ENCODE measurements at places on chromosomes 2 and 18.

- DNase-seq = no peak
- H3K4me3 ChIP-seq = peak overlapping the region; percentile 96
- peaks cover 30% of the 10 kb centered on the region for H3K4me1 ChIP-seq
- H3K27me3 ChIP-seq = no peaks in the 10 kb centered on the region
- peak overlapping the region; percentile 97 for H3K27ac ChIP-seq
- no peaks in the 10 kb centered on the region for H3K36me3 ChIP-seq
These were observed 945 bp upstream of the ASXL2 start for GRCh38 chr2:25879133-25879730.

DNA sequence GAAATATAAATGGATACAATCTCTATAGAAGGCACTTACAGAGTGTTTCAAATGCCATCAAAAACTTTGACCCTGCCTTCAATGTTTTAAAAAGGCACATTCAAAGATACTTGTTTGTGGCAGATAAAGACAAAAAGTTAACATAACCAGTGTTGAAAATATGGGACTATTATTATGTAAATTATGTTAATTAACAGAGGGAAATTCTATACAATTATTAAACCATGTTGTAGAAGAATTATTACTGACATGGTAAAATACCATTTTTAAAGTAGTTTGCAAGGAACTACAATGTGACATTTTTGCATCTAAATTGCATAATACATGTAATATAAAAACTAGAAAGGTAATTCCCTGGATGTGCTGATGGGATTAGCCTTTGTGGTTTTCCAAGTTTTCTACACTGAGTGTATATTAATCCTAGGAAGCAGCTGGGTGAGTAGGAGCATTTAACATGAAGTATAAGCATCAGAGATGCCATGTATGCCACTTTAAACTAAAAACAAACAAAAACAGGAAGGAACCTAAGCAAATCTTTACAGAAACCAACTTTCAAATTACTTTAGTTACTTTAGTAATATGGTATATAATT lies 21.7 kb downstream of the MIB1 start:
- DNase-seq = no peak
- H3K27me3 ChIP-seq = no peaks in the 10 kb centered on the region
- no peak overlapping the region for H3K4me3 ChIP-seq
- H3K27ac ChIP-seq = no peak overlapping the region

DNA sequence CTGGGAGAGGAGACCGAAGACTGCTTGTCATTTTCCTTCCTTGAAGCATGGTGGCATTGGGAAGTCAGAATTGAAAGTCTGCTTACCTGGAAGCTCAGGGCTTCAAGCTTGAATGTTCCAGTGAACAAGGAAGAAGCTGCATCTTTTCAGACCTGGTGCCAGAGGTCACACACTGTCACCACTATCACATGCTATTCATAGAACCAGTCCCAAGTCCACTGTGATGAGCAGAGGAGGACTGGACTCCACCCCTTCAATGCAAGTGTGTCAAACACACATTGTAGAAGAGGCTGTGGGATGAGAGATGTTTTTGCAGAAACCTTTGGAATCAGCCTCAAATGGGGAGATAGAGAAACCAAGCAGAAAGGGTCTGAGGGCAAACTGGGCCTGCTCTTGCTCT lies 81.4 kb downstream of the LYPD1 start:
- no peak for DNase-seq
- no peak overlapping the region for H3K27ac ChIP-seq
- no peaks in the 10 kb centered on the region for H3K27me3 ChIP-seq
- no peak overlapping the region for H3K4me3 ChIP-seq
- H3K4me1 ChIP-seq = no peaks in the 10 kb centered on the region
- no peaks in the 10 kb centered on the region for H3K36me3 ChIP-seq

DNA sequence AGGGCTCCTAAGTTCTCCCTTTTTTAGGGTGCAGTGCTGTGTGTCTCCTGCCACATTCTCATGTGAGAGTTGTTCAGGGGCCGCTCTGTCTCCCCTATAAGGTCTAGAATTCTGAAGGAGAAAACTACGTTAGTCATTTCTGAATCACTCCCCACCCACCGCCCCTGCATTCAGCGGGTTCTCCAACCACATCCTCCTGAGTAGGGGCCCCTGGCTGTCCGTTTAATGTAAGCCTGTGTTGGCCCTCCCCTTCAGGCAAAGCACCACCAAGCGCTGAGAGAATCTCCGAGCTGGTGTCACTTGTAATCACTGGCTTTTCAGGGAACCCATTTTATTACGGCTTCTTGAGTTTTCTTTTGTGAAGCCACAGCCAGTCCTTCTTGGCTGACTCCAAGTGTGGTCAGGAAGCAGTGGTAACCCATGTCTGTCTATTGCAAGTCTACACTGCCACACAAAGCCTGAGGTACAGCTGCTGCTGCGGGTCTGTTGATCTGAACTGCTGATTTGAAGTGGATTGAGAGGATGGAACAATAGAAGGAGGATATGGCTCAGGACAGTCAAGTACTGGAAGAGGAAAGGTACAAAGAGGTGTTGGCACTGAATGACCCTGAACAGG lies 16.9 kb downstream of the LCT start:
- no peaks in the 10 kb centered on the region for H3K27me3 ChIP-seq
- no peak for DNase-seq
- no peak overlapping the region for H3K27ac ChIP-seq

DNA sequence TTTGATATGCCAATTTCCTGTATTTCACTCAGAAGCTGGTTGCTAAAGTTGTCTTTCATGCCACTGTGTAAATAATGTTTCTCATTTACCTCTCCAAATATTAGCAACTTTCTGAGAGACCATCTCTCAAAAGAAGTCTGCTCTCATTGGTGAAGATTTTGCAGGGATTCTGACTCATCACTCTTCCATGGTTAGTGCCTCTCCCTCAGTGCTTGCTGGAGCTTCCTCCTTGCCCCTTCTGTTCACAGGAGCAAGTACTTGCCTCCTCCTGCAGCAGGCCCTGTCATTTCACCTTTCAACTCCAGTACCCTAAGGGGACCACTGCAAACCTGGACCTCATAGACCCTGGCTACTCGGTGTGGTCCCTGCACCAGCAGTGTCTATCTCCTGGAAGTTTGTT lies 168.8 kb downstream of the ZNF385B start:
- no peaks in the 10 kb centered on the region for H3K36me3 ChIP-seq
- no peaks in the 10 kb centered on the region for H3K4me1 ChIP-seq
- DNase-seq = no peak
- H3K27me3 ChIP-seq = no peaks in the 10 kb centered on the region
- no peak overlapping the region for H3K27ac ChIP-seq
- no peak overlapping the region for H3K4me3 ChIP-seq

DNA sequence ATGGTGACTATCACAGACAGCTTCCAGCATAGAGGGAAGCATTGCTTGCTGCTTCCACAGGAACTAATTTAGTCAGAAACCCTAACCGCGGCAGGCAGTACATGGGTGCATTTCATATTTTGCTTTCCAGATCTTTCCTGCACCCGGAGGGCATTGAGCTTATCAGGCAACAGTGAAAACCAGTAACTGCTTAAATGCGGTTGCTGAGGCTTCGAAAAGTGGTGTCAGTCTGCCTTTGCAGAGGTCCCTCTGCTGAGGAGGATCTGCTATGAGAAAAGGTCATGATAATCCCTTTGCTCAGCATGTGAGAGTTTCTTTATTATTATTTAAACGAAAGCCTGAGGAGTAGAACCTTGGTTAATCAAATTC lies 44.6 kb upstream of the ROCK2 start:
- no peak for DNase-seq
- H3K4me1 ChIP-seq = no peaks in the 10 kb centered on the region
- no peaks in the 10 kb centered on the region for H3K36me3 ChIP-seq

DNA sequence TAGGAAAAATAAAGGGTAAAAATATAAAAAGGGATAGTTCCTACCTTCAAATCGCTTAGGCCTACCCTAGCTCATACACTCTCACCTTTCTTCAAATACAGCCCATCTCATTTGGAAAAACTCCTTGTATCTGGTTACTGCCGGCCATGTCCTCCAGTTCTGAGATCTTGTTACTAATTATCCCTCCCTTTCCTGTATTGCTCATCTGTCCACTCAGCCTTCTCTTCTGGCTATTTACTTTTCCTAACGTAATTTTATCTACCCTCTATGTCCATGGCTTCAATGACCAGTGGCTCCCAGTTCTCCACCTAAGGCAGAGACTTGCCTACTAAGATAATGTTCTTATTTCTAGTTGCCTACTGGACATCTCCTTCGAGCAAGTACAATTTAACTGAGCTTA lies 342.9 kb upstream of the ACVR2A start:
- H3K4me1 ChIP-seq = no peaks in the 10 kb centered on the region
- no peak overlapping the region for H3K27ac ChIP-seq
- H3K27me3 ChIP-seq = no peaks in the 10 kb centered on the region

- no peak for DNase-seq
- H3K36me3 ChIP-seq = no peaks in the 10 kb centered on the region
These were observed 332.2 kb downstream of the DYSF start for GRCh38 chr2:71785516-71785981.

- DNase-seq = no peak
- H3K27me3 ChIP-seq = no peaks in the 10 kb centered on the region
These were observed 790.1 kb downstream of the CNTNAP5 start for GRCh38 chr2:124814968-124815745.

- no peaks in the 10 kb centered on the region for H3K27me3 ChIP-seq
- H3K36me3 ChIP-seq = no peaks in the 10 kb centered on the region
- DNase-seq = no peak
These were observed 16.6 kb upstream of the PIK3C3 start for GRCh38 chr18:41938445-41938844.

DNA sequence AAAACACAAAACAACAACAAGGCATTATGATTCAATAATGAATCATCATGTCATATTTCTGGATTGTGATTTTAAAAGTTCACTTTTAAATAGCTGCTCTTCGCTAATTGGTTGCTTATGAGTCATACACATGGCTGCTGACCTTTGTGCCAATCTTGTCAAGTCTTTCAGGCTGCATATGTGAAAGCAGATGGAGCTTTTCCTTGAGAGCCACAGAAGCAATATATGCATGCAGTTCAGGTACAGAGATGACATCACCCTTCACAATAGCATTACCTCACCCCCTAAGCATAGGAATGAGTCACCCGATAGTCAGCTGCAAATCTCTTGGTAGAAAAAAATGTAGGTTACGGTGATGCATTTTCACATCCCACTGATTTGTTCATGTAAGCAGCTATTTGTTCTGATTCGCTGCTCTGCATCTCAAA lies 27.2 kb downstream of the EIF2AK3 start:
- no peaks in the 10 kb centered on the region for H3K36me3 ChIP-seq
- DNase-seq = peak; percentile 11
- H3K27me3 ChIP-seq = no peaks in the 10 kb centered on the region
- peak overlapping the region; percentile 64 for H3K27ac ChIP-seq

- H3K4me3 ChIP-seq = no peak overlapping the region
- no peak overlapping the region for H3K27ac ChIP-seq
- no peaks in the 10 kb centered on the region for H3K27me3 ChIP-seq
- H3K36me3 ChIP-seq = peaks cover 38% of the 10 kb centered on the region
- DNase-seq = no peak
- H3K4me1 ChIP-seq = no peaks in the 10 kb centered on the region
These were observed 6.7 kb downstream of the SMARCAL1 start for GRCh38 chr2:216418981-216419380.

GRCh38 chr18:67875944-67876343 lies 359.4 kb upstream of the DSEL start:
- no peaks in the 10 kb centered on the region for H3K36me3 ChIP-seq
- no peaks in the 10 kb centered on the region for H3K27me3 ChIP-seq
- no peak overlapping the region for H3K27ac ChIP-seq
- H3K4me1 ChIP-seq = no peaks in the 10 kb centered on the region
- no peak overlapping the region for H3K4me3 ChIP-seq

GRCh38 chr18:61464551-61465142 lies 131.4 kb downstream of the CDH20 start:
- no peaks in the 10 kb centered on the region for H3K4me1 ChIP-seq
- no peaks in the 10 kb centered on the region for H3K27me3 ChIP-seq
- no peak overlapping the region for H3K4me3 ChIP-seq
- DNase-seq = no peak
- no peaks in the 10 kb centered on the region for H3K36me3 ChIP-seq

GRCh38 chr2:221235941-221236340 lies 336.2 kb downstream of the EPHA4 start:
- H3K4me3 ChIP-seq = no peak overlapping the region
- no peaks in the 10 kb centered on the region for H3K36me3 ChIP-seq

Data from esophagus squamous epithelium (tissue), 5 donors.